ENCODE measurements at places on chromosomes 3 and 15.

GRCh38 chr15:91941871-91942658 is 88.6 kb downstream of the SLCO3A1 start:
- DNase-seq: no peak
- H3K27me3 ChIP-seq: no peaks in the 10 kb centered on the region
- H3K27ac ChIP-seq: peak overlapping the region; percentile 81
- H3K4me1 ChIP-seq: peaks cover 38% of the 10 kb centered on the region
- H3K4me3 ChIP-seq: no peak overlapping the region
- H3K36me3 ChIP-seq: no peaks in the 10 kb centered on the region

DNA sequence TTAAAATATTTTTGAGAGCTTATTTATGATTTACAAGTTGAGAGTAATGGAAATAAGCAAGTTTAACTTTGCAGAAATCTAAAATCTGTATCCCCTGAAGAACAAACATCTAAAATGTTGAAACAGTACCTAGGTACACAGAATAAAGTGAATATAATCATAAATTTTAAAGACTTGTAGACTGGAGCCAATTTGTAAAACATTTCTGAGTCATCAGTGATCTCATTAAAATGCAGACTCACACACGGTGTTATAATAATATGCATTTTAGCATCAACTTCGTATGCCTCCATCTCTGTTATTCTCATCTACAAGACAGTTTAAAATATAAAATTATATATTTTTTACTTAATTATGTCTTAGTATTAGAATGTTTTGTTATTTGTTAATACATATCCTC is 399.5 kb upstream of the GOLIM4 start:
- DNase-seq: no peak
- no peak overlapping the region for H3K27ac ChIP-seq
- H3K36me3 ChIP-seq: no peaks in the 10 kb centered on the region

DNA sequence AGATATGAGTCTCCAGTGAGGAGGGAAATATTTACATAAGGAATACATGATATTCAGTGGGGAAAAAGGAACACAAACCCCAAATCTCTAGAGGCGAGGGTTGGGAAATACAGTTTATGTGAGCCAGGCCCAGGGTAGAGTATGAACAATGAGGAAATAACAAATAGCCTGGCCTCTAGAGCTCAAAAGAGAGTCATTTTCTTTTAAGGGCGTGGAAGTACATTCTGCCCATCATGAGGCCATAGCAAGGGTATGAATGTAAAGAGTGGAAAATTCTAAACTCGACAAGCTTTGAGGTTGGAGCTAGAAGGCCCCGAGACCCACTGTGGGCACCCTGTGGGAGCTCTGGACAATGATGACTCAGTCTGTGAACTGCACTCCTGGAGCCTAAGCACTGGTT is 27.8 kb upstream of the IGF2BP2 start:
- H3K27ac ChIP-seq: no peak overlapping the region
- H3K4me1 ChIP-seq: peaks cover 1% of the 10 kb centered on the region
- no peak for DNase-seq
- H3K36me3 ChIP-seq: no peaks in the 10 kb centered on the region
- no peaks in the 10 kb centered on the region for H3K27me3 ChIP-seq

- DNase-seq: no peak
- no peaks in the 10 kb centered on the region for H3K27me3 ChIP-seq
- peak overlapping the region; percentile 88 for H3K27ac ChIP-seq
- H3K36me3 ChIP-seq: peaks cover 3% of the 10 kb centered on the region
These were observed 1.7 kb upstream of the NR2F2 start for GRCh38 chr15:96328877-96329195.

DNA sequence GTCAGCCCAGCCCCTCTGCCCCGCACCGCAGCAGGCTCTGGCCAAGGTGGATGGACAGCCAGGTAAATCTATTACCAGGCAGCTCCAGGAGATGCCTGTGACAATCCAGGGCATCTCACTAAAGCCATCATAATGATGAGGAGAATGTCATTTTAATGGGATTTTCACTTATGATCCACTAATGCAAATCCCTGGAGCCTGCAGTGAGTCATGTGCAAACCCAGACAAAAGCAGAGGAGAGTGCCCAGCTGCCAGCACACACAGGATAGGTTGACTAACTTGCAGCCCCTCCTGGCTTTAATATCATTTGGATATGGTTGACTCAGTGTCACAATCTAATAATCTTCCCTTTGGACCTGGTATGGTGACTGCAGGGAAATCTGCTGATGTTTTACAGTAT is 206.9 kb upstream of the TRIM42 start:
- H3K4me3 ChIP-seq: no peak overlapping the region
- no peaks in the 10 kb centered on the region for H3K27me3 ChIP-seq
- DNase-seq: no peak
- H3K27ac ChIP-seq: no peak overlapping the region

DNA sequence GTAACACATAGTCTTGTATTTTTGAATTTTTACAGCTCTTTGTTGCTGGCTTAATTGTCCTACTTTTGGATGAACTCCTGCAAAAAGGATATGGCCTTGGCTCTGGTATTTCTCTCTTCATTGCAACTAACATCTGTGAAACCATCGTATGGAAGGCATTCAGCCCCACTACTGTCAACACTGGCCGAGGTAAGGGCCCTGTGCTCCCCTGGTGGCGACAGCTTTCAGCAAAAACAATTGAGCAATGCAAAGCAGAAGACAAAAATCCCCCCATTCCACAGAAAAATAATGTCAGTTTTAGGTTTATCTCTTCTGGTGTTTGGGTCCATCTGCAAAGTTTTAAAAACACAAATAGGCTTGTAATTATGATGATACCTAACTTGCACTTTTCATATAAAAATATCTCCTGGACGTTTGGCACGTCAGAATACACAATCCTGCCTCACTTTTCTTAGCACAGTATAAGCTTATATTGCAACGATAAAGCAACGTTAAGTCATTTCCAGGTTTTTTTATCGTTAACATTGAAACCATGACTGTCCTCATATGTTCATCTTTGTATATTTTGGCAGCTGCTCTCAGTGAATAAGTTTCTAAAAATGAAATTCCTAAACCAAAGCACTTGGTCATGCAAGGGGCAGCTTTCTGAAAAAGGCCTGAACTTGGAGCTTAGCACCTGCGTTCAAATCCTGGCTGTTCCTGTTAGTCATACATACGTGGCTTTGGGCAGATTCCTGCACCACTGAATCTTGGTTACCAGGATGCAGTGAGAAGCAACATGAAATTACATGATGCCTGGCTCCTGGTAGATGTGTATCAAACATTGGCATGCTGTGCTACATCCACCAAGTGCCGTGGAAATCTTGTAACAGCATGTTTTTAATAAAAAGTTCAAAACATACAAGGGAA is 8.5 kb downstream of the SEC61A1 start:
- H3K4me1 ChIP-seq: peaks cover 4% of the 10 kb centered on the region
- H3K4me3 ChIP-seq: no peak overlapping the region
- peak overlapping the region; percentile 65 for H3K27ac ChIP-seq
- peaks cover 100% of the 10 kb centered on the region for H3K36me3 ChIP-seq
- DNase-seq: no peak
- H3K27me3 ChIP-seq: no peaks in the 10 kb centered on the region

- no peak overlapping the region for H3K4me3 ChIP-seq
- H3K27me3 ChIP-seq: peaks cover 100% of the 10 kb centered on the region
- no peak for DNase-seq
- no peaks in the 10 kb centered on the region for H3K4me1 ChIP-seq
- no peak overlapping the region for H3K27ac ChIP-seq
These were observed 2.9 kb downstream of the SOX14 start for GRCh38 chr3:137766876-137767537.

DNA sequence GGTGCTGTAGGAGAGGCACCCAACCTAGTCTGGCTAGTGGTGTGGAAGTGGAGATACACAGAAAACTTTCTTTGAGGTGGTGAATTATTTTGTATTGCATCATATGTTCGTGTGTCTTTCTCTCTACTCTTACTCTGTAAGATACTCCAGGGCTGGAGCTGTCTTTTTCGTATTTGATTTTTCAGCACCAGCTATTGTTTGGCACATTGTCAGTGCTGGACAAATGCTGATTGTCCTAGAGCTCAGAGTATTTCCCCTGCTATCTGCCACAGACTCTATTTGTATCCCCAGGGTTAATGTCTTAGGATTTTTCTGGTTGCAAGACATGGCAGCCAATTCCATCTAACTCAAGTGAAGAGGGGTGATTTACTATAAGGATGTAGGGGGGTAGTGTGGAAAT is 110.5 kb downstream of the SAMMSON start:
- no peak overlapping the region for H3K27ac ChIP-seq
- H3K36me3 ChIP-seq: no peaks in the 10 kb centered on the region
- H3K4me1 ChIP-seq: no peaks in the 10 kb centered on the region
- peaks cover 22% of the 10 kb centered on the region for H3K27me3 ChIP-seq
- DNase-seq: no peak

DNA sequence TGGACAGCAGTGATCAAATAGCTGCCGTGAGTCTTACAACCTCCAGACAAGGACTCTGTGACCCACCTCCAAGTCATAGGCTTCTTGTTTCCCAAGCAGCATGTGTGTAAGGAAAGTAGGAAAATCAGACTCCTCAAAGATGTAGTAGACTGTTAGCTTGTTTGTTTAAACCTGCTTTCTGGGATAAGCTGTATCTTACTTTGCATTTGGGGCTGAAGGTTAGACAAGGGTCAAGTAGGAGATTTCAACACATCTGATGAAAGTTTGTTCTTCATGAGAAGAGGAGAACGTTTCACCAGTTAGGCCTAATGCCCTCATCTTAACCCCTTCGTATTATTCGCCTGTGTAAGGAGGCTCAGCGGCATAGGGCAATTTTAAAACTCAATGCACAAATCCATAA is 756.4 kb upstream of the NR2F2 start:
- H3K27me3 ChIP-seq: no peaks in the 10 kb centered on the region
- DNase-seq: no peak
- no peaks in the 10 kb centered on the region for H3K4me1 ChIP-seq
- H3K27ac ChIP-seq: no peak overlapping the region
- H3K36me3 ChIP-seq: no peaks in the 10 kb centered on the region
- H3K4me3 ChIP-seq: no peak overlapping the region

DNA sequence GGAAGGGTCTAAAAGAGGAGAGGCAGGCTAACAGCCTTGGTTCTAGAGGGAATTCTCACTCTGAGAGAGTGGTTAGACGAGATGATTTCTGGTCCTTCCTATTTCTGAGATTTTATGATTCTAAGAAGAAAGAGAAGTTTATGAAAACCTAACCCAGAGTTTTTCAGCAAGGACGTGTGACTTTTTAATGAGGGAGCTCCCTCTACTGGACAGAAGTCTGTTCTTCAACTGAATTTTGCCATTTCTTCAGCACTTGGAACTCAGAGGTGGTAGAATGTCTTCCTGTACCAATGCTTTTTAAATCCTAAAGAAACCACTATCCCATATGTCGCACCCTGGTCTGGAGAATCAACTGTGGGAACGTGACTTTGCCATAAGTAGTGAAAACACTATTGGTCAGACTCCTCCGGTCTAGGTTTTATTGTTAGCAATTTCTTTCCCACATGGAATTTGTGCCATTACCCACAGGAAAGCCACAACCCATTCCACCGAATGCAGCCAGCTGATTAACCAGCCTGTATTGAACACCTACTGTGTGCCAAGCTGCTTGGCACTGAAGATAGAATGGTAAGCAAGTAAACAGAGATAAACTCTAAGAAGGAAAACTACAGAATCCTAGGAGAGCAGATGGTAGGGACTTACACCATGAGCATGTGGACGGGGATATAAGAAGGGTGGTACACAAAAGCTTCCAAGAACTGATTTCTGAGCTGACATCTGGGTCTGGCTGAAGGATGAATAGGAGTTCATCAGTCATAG is 199.5 kb upstream of the LMCD1 start:
- H3K36me3 ChIP-seq: no peaks in the 10 kb centered on the region
- no peak overlapping the region for H3K4me3 ChIP-seq
- H3K27me3 ChIP-seq: no peaks in the 10 kb centered on the region
- no peaks in the 10 kb centered on the region for H3K4me1 ChIP-seq

GRCh38 chr3:194395212-194395611 is 3.9 kb downstream of the GP5 start:
- no peak for DNase-seq
- no peaks in the 10 kb centered on the region for H3K36me3 ChIP-seq

GRCh38 chr3:128667641-128668040 is 17.0 kb upstream of the RPN1 start:
- no peaks in the 10 kb centered on the region for H3K36me3 ChIP-seq
- DNase-seq: no peak
- no peaks in the 10 kb centered on the region for H3K27me3 ChIP-seq
- no peak overlapping the region for H3K4me3 ChIP-seq
- H3K4me1 ChIP-seq: no peaks in the 10 kb centered on the region

All from RWPE2 (cell line).